ENCODE measurements at places on chromosomes 16 and 17.
A peak's percentile ranks its signal among the peaks of the same experiment; 100 is the strongest.

- no peak for DNase-seq
These were observed 6.2 kb downstream of the PSMD12 start for GRCh38 chr17:67359960-67360791.

DNA sequence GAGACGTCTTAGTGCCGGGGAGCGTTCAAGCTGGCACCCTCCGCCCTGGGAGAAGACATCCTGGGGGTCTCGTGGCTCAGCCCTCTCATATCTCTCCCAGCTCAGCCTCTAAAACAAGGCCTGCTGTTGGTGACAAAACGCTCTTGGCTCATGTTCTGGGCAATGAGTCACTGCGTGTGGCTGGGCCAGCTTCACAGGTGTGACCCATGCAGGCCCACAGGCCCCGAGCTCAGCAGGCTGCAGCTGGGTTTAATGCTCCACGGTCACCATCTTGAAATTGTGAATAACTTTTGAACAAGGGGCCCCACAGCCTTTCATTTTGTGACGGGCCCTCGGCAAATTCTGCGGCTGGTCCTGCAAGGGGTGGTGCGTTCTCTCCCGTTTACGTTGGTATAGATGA is 22.4 kb downstream of the GAA start:
- no peak for DNase-seq

- no peak for DNase-seq
These were observed 55.5 kb downstream of the GRIN2A start for GRCh38 chr16:10126686-10127085.

GRCh38 chr17:27771586-27771985 is 28.7 kb downstream of the NOS2 start:
- no peak for DNase-seq

DNA sequence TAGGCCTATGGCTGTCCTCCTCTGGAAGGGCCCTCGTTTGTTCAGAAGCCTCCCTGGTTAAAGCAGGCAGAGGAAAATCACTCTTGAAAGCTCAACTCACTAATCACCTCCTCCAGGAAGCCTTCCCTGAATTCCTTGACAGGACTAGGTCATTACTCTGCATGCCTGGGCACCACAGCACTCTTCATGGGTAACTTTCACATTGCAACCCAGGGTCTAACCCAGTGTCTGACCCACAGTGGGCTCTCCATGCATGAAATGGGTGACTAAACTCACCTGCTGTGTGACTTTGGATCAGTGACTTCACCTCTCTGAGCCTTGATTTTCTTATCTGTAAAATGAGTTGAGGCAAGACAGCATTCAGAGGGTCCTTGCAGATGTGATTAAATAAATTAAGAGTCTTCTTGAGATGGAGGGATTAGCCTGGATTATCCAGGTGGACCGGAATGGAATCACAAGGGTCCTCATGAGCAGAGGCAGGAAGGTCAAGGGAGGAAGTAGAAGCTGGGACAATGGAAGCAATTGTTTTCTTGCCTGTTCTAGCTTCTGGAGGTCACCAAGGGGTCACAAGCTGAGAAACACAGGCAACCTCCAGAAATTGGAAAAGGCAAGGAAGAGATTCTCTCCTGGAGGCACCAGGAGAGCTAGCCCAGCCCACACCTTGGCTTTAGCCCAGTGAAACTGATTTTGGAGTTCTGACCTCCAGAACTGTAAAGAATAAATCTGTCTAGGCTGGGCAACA is 3.8 kb upstream of the RAI1 start:
- no peak for DNase-seq

GRCh38 chr17:7754656-7755055 is 37.1 kb downstream of the DNAH2 start:
- DNase-seq = no peak

GRCh38 chr16:59242556-59242955 is 508.4 kb upstream of the GOT2 start:
- no peak for DNase-seq

- no peak for DNase-seq
These were observed 26.6 kb downstream of the MXRA7 start for GRCh38 chr17:76683921-76684745.

DNA sequence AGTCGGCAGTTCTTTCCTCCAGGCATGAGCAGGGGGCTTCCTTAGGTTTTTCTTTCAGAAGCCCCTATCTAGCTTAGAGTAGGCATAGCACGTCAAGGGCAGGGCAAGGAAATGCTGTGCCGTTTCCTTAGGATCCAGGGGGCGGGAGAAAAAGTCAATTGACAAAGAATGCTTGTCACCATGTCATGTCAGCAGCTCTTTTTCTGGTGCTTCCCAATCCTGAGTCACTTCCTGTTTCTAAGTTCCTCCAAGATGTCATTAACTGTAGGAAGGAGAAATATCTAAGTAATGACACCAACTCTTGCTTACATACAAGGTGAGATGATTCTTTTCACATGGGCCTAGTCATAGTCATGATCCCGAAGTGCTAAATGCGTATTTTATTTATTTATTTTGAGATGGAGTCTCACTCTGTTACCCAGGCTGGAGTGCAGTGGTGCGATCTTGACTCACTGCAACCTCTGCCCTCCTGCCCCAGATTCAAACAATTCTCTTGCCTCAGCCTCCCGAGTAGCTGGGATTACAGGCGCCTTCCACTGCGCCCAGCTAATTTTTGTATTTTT is 35.2 kb downstream of the GJC1 start:
- peak; percentile 67 for DNase-seq

DNA sequence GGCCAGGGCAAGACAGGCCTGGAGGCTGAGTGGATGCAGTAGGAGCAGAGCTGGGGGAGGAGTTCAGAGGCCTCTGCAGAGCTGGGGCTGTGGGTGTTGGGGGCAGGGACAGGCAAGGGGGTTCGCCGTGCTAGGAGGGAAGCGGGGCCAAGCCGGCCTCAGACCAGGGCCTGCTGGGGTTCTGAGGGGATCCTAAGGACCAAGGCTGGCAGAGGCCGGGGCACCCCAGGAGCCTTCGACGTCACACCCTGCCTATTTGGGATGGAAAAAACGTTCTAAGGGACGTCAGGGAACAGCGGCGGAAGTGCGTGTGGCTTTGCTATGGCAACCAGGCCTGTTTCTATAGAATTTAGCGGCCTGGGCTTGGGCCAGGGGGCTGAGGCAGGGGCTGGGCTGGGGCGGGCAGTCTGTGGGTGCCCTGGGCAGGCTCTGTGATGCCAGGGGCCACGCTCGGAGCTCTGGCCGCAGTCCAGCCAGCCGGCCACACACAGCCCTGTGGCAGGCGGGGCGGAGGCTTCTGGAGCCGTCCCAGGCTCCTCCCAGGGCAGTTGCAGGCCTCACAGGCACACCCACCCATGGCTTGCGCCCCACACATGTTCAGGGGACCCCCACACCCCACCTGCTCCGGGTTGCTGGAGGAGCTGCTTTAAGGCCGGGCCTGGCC is 3.7 kb downstream of the TRAF7 start:
- no peak for DNase-seq

- DNase-seq = no peak
These were observed 1.2 kb downstream of the EFCAB3 start for GRCh38 chr17:62381561-62381960.

DNA sequence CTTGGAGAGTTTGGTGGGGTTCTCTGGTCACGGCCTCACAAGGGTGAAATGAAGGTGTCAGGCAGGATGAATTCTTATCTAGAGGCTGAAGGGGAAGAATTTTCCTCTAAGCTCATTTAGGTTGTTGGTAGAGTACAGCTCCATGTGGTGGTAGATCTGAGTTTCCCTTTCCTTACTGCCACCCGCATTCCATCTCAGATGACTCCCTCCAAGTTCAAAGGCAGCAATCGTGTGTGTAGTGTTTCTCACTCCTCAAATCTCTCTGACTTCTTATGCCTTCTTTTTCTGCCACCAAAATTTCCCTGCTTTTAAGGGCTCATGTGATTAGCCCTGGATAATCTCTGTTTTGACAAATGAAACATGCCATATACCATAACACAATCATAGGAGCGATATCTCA is 135.5 kb upstream of the MYOCD start:
- DNase-seq = no peak

DNA sequence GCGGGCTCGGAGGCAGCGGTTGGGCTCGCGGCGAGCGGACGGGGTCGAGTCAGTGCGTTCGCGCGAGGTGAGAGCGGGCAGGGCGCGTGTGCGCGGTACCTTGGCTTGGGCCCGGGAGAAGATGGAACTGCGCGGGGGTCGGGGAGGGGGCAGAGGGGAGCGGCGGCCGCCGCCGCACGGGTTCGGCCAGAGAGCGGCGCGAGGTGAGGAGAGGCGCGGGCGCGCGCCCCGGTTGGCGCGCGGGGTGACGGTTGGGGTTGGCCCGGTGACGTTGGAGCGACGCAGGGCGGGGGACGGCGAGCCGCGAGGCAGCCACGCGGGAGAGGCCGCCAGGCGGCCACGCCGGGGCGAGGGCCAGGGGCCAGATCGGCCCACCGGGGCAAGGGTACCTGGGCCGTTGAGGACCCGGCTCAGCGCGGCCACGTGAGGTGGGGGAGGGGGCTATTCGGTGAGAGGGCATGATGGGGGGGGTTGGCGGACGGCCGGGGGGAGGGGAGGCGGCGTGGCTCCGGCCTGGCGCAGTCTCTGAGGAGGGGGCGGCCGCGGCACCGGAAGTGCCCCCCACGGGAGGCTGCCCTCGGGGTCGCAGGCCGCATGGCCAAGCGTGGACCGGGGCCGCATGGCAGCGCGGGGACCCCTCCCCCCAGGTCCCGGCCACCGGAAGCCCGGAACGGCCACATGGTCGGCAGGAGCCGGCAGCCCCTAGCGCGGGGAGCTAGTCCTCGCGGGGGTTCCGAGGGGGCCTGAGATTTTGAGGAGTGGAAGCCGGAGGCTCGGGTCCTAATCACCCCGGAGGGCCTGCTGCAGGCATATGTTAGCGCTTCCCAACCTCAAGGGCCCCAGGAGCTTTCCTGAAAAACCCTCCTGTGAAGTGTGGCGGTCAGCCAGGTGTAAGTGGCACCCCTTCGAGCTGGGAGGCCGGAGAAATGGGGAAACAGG is 527 bp downstream of the EIF5A start:
- no peak for DNase-seq

DNA sequence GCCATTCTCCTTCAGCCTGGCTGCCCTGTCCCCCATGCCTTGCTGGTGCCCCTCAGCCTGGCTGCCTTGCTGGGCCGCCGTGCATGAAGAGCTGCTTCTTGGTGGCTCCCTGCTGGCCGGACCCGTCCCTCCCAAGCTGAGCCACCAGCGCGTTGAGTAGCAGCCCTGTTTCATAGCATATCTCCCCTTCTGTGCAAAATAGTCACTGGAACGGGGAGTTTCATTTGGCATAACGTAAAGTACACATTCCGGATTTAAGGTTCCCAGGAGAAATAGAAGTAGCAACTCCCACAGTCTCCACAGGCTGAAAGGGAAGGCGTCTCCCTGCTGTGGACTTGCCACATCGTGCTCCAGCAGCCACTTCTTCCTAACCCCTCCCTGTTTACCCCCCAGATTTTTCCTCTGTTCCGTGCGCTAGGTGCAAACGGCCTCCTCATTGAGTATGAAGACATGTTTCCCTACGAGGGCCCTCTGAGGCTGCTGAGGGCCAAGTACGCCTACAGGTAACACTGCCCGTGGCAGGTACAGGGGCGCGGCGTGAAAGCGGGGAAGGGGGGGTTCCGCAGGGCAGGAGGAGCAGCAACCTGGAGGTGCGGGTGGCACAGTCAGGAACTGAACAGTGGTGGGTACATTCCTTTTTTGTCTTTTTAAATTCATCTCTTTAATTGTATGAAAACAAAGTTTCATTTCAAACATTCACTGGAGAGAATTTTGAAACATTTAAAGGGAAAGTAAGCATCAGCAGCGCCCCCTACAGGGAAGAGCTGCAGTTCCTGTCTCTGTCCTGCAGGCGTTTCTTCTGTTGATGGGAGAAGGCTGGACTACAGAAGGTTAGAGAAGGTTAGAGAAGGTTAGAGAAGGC is 5.8 kb upstream of the OGFOD3 start:
- DNase-seq = no peak

DNA sequence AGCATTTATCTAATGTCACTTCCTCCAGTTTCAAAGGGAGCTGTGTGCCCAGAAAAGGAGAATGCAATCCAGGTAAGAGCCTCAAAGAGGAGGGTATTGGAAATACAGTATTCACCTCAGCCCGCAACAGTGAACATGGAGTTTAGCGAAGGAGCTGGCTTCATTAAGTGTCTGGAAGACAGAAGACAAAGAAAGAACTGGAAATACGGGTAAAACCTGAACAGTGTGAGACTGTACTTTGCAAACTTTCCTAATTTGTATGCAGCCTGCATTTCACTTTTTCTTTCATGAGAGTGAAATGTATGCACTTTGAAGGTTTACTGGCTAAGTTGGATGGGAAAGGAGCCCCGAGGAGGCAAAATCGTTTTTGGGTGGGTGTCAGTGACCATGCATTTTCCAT is 478.4 kb downstream of the HS3ST3B1 start:
- no peak for DNase-seq

GRCh38 chr17:58172369-58173071 is 5.7 kb downstream of the OR4D2 start:
- peak; percentile 6 for DNase-seq

DNA sequence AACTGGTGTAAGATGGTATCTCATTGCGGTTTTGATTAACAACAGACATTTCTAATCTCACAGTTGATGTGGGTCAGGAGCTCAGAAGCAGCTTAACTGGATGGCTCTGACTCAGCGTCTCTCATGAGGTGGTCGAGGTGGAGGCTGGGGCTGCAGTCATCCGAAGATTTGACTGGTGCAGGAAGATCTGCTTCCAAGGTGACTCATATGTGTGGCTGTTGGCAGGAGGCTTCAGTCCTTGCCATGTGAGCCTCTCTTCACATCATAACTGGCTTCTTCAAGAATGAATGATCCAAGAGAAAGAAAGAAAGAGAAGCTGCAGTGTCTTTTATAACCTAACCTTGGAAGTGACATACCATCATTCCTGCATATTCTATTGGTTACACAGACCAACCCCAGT is 376.1 kb downstream of the SEC14L1 start:
- DNase-seq = peak; percentile 67

DNA sequence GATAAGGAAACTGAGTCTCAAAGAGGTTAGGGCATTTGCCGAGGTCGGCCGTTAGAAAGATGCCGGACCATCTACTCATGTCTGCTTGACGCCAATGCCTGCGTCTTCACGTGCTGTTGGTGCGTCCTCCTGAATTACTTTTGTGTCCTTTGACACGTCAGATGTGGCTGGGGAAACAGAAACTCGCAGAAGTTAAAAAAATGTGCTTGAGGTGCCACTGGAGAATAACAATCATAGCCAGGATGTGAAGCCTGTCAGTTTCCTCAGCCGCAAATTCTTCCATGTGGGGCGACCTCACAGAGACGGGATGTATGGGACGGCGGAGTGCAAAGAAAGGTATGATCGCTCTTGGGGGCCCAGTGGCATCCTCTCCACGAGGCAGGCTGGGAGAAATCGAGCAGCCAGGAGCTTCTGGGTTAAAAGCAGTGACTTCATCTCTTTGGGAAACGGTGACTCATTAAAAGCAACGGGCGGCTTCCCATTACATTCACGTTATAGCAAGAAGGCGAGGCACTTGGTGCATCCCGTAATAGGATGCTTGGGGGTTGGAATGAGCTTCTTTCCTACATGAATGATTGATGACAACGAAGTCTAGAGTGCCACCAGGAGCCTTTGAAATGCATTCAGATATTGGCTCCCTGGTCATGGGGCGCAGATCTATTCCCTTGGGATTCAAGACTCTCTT is 67.8 kb downstream of the BMERB1 start:
- peak; percentile 89 for DNase-seq
